Pancreas (tissue), 10 donors: ENCODE measurements at places on chromosomes 3 and 15. TPM values are rescaled to one million over a fixed set of nuclear protein-coding genes. Genes with fewer than 3 reads are reported as not detected.
A peak's percentile ranks its signal among the peaks of the same experiment; 100 is the strongest.

- DNase-seq: no peak
Observed at GRCh38 chr15:85412956-85413854, 32.8 kb downstream of the AKAP13 start.

DNA sequence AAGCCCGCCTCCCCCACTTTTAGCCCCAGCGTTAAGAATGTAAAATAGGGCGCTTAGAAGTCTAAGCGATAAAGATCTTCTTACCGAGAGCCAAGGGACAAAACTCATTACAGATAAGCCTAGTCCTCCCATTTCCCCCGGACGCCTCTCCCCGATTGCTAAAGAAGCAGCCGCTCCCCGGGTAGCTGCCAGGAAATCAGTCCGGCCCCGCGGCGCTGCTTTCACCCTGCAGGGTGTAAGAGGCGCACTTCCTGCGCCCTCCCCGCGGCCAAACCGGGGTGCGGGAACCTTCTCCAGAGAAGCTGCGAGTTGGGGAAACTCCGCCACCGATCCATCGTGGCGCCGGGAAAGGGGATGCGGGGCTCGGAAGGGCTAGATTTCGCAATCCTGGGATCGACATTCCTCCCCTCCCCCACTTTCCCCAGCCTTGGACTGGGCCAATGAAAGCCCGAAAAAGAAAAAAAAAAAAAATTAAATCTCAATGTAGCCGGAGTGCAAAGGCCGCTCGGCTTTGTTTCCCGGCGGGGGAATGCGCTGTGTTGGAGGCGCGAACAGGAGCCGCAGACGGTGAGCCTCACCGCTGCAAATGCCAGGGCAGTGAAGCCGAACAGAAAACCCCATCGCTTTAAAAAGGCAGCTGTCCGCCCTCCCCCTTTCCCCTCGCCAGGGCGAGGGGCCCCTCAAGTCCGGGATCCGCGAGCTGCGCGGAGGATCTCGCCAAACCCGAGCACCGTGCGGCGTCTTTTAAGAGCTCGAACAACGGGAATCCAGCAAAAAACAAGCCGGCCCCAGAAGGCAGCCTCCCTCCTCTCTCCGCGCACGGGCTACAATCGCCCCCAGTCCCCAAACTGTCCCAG, 626 bp upstream of the PTPRG start:
- peak; percentile 75 for DNase-seq

- no peak for DNase-seq
Observed at GRCh38 chr15:101022306-101022705, 103.1 kb downstream of the LRRK1 start.

GRCh38 chr3:106962993-106963392, 414.2 kb upstream of the CCDC54 start:
- no peak for DNase-seq

- no peak for DNase-seq
Observed at GRCh38 chr3:116474032-116474780, 28.9 kb upstream of the LSAMP start.

CISH gene
- 6.2 TPM for total RNA-seq

DNA sequence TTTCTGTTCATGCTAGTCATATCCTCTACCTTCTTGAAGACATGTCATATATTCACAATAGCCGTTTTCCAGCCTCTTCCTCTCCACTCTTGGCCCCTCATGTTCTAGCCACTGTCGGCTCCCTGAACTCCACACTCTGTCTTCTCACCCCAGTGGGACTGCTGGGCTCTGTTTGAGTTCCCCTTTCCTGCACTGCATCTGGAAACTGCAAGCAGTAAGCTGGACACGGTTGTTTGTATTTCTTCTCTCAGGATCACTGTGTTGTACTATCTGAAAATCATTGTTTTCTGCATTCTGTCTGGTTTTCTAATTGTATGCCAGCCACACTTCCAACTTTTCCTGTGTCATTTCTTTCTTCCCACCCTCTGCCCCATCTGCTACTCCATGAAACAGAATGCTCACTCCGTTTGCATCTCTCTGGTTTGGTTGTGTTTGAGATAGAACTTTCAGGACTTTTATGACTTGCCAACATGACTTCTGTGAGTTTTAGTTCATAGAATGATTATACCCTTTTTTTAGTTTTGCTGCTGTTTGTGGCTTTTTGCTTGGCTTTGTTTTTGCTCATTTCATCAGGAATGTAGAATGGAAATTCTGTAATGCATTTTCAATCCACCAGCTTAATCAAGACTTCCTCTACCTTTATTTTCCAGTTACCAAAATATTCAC, 192.3 kb downstream of the PLCL2 start:
- DNase-seq: no peak

DNA sequence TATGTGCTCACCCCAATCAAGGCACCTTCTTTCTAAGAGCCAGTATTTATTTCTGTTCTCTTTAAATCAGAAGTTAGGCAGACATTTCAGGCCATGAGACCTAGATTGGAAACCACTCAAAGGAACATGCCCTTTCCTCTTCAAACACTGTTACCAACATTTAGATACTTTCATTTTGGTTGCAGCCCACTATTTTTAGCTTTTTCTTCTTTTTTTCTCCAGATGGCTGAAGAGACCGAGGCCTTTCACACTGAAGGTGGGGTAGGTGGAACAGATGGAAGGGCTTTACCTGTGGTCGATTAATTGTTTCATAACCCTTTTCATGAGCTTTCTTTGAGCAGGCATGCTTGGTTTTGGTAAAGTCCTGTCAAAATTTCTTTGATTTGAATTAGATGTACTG, 10.9 kb upstream of the LZTFL1 start:
- DNase-seq: no peak

DNA sequence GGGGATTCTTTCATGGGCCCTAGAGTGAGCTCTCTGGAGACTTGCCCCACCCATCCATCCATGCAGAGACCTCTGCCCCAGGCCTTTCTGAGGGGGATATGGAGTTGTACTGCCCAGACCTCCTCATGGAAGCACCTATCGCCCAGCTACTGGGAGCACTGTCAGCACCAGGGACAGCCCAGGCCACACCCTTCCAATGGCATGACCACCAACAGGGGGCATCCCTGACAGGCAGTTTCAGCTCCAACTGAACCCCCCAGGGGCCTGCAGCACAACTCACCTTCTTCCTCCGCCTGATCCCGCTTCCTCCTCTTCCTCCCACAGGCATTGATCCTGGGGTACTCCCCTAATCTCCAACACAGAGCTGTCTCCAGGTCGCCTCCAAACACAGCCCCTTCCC, 21.8 kb downstream of the MRPS11 start:
- DNase-seq: no peak

SORD gene
- total RNA-seq: 7.3 TPM

ETV5 gene
- 33.4 TPM for total RNA-seq

DNA sequence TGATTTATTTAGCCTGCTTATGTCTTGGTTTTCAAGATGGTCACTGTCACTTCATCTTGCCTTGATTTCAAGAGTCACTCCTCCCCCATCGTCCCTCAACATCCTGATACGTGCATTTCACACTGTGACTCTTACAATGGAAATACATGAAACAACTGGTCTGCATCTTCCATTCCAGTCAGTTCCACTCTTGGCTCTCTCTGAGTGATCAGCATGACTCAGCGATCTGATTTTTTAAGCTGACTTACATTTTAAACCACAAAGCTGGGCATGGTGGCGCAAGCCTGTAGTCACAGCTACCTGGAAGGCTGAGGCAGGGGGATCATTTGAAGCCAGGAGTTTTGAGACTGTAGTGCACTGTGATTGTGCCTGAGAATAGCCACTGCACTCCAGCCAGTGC, 271.2 kb upstream of the ROPN1 start:
- DNase-seq: no peak

RARRES1 gene
- 6.3 TPM for total RNA-seq

- no peak for DNase-seq
Observed at GRCh38 chr15:38705436-38706219, 141.0 kb upstream of the RASGRP1 start.

GRCh38 chr3:185939721-185940120, 1.9 kb upstream of the TRA2B start:
- no peak for DNase-seq

DNA sequence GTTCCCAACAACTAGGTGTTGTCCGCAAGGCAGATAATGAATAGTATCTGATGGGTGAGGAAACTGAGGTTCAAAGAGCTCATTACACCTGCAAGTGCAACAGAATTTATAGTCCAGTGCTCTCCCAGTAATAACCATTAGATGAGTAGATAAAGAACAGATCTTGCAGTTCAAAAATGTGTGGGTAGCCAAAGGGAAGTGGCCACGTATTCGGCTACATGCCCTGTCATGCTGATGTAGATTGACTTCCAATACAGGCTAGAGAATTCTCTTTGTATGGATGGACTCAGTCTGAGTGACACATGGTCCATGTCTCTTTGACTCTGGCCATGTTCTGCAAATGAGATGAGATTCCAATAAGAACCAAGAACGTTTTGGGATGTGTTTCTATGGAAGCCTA, 187.9 kb upstream of the LPP start:
- no peak for DNase-seq

DCBLD2 gene
- total RNA-seq: 4.5 TPM

DNA sequence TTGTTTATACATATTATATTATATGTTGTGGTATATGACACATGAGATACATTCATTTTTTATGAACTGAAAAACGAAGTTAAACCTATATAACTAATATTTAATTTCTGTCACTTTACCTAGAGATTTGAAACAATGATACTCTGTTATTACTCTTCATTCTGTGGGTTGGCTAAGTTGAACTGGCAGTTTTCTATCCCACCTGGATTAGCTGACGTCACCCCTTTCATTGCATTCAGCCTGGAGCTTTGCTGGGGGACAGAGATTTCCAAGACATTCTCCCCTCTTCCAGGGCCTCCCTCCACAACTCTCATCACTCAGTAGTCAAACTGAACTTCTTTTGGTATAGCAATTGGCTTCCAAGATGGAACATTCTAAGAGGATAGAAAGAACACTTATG, 309.2 kb upstream of the SATB1 start:
- DNase-seq: no peak

- no peak for DNase-seq
Observed at GRCh38 chr15:87047203-87047965, 967.7 kb downstream of the AGBL1 start.

GRCh38 chr15:78658823-78659222, 17.8 kb upstream of the CHRNB4 start:
- DNase-seq: no peak

- DNase-seq: no peak
Observed at GRCh38 chr3:167437428-167438139, 36.3 kb downstream of the SERPINI2 start.

AMIGO3 gene
- not detected for total RNA-seq

DNA sequence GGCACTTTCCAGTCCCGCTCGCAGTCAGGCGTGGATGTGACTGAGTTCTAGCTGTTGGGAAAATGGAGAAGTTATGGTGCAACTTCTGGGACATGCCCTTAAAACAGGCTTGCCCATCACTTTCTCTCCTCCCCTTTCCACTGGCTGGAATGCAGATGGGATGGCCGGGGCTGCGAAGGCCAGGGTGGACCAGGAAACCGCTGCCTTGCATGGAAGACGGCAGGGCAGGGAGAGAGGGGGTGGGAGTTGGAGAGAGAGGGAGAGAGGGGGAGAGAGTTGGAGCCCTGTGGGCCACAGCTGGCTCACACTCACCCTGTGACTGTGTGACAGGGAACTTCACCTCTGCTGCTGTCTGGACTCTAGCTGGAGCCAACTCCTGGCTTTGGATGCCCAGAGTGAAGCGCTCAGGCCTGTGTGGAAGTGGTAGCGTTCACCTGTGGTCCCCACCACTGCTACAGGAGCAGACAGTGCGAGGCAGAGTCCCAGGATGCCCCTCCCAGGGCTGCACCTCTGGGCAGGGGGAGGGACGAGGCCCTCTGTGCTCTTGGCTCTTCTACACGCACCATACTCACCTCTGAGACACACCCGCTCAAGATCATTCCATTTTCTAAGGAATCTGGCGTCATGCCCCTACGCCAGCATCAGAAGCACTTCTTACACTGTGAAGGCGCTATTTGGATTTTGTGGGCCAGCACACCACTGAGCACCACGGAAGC, 36.6 kb downstream of the KLHL25 start:
- DNase-seq: peak; percentile 34

GRCh38 chr3:115630850-115631249, 7.5 kb downstream of the GAP43 start:
- no peak for DNase-seq

DNA sequence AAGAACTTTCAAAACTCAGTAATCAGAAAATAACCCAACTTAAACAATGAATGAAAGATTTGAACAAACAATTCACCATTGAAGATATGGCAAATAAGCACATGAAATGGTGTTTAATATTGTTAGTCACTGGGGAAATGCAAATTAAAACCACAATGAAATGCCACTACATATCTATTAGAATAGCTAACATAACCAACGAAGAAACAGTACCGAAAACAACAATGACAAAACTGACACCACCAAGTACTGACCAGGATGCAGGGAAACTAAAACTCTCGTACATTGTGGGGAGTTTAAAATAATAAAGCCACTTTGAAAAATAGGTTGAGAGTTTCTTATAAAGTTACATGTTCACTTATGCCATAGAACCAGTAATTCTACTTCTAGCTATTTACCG, 69.1 kb downstream of the KBTBD8 start:
- DNase-seq: no peak

DNA sequence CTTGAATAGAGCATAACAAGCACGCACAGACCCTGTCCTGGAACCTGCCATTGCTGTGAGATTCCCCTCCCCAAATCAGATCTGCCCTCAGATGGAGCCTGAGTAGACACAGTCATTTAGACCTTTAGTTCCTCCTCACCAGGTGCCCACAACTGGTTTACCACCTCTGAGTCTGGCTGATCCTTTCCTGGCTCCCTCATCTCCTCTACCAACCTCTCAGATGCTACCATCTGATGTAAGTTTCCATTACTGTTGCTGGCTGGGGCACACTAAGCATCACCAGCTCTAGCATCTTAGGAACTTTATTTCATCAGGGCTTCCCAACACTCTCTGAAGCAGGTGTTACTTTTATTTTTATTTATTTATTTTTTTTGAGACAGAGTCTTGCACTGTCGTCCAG, 288.3 kb downstream of the TLE3 start:
- no peak for DNase-seq

DNA sequence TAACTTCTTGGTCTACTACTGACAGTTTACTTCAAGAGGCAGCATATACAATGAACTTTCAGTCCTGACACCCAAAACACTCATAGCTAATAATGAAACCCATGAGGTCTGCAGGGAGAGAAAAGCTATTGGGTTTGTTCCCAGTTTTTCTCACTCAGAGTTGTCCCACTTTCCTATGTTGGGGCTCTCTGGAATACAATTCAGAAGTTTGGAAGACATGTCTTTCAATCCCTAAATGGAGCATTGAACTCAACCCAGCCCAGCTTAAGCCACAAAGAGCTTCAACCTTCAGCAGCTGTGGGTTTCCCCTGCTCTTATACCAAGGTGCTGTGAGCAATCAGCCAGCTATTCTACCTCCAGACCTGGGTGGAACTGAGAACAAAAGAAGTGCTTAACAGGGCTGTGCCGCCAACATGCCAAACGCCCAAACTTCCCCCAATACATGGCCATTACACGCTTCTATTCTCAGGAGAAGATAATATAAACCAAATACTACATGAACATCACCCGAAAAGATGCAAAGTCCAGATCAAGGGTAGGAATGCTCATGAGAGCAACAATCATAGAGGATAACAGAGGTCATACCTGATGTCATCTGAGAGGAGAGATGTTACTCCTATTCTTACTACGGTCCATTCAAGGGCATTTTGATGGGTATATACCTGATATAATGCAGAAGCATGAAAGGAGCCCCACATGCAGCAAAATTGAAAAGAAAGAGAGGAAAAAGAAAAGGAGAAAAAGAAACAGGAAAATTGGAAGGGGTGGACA, 131.2 kb upstream of the TGFBR2 start:
- no peak for DNase-seq
